ENCODE measurements at places on chromosomes 12 and 14.
A peak's percentile ranks its signal among the peaks of the same experiment; 100 is the strongest.

GRCh38 chr12:46744283-46744682 is 81.5 kb downstream of the SLC38A4 start:
- DNase-seq: no peak

DNA sequence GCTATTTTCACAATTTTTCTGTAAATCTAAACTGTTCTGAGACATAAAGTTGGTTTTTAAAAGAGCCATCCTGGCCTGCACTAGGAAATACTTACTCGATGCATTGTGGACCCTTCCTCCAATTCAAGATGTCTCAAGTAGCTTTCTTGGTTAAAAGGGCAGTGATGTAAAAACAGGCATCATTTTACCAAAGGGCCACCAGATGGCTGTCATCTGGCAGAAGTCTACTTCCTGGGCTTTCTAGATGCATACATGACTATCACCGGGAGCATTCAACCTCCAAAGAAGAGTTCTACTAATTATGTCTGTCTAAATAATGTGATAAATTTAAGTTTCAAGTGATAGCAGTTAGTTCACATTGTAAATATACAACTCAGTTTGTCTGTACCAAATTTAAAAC is 96.8 kb upstream of the FRMD6 start:
- DNase-seq: peak; percentile 45

DNA sequence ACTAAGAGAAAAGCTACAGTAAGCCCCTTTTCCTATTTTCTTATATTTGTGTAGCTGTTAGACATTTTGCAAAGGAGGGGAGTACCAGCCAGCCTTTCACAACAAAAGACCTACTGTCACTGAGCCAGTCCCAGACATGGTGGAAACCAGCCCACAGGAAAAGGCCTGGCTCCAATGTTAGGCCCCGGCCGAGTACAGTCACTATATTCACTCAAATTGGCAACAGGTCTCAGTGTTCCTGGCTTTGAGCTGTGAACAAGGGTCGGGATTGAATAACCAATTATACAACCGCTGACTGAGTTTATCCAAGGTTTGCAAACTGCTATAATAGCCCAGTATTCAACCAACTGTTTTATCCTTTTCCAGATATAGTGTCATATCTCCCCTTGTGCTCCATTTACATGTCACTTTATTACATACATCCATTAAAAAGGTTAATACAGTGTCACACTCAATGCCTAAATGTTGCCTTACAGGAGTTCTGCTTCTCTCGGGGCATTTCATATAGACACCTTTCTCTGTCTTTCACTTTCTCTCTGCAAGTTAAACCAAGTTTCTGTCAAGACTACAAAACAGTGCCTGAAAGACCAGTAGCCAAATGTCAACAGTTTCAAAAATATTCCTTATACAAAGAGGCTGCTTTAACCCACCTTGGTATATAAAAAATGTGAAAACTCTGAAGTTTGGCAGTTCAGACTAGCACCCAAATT is 178.1 kb downstream of the SOX5 start:
- no peak for DNase-seq

DNA sequence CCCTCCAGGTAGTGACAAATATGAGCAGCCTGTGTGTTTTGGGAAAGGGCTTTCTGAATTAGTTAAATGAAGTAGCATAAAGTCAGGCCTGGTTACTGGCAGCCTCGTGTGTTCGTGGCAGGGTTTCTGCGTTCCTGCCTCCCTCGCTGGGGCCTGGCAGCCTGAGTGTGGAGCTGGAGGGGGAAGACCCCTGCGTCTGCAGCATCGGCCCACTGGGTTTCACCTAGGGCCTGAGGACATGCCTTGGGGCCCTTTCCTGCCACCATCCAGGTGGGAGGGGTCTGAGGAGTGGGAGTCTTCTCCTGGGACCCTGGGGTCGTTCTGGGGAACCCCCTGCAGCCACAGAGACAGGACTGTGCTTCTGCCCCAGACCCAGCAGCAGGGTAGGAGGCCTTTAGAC is 20.4 kb upstream of the AMN start:
- no peak for DNase-seq

- DNase-seq: no peak
These were observed 114.4 kb downstream of the PRKCH start for GRCh38 chr14:61435563-61436337.

GRCh38 chr12:88433997-88434703 is 146.1 kb downstream of the KITLG start:
- DNase-seq: no peak

- no peak for DNase-seq
These were observed 57.9 kb downstream of the KDM2B start for GRCh38 chr12:121522971-121523370.

GRCh38 chr14:35938770-35939169 is 112.6 kb downstream of the BRMS1L start:
- no peak for DNase-seq

- no peak for DNase-seq
These were observed 8.1 kb downstream of the CPSF6 start for GRCh38 chr12:69247268-69248018.

DNA sequence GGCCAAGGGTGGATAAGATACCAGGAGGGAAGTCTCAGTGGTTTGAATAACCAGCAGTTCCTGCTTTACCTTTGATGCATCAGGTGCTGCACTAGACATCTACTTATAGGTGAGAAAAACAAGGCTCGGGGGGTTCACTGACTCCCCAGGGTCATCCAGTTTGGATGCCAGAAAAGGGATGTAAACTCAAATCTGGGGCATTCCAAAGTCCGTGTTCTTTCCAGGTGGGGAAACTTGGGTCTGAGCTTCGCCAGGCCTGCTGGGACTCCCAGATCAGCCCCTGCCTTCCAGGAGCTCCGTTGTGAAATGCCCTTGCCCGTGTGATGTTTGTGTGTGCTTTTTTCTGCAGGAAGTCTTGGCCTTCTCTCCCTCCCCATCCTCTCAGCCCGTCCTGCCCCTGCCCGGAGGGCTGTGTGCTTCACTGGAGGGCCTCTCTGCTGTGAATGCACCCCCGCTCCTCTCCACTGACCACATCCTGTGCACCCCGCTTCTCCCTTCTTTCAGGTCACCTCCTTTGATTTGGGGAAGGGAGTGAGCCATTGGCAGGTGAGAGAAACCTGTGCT is 42.1 kb downstream of the TSPAN9 start:
- DNase-seq: no peak

GRCh38 chr14:54396183-54396492 is 669 bp upstream of the CDKN3 start:
- no peak for DNase-seq

DNA sequence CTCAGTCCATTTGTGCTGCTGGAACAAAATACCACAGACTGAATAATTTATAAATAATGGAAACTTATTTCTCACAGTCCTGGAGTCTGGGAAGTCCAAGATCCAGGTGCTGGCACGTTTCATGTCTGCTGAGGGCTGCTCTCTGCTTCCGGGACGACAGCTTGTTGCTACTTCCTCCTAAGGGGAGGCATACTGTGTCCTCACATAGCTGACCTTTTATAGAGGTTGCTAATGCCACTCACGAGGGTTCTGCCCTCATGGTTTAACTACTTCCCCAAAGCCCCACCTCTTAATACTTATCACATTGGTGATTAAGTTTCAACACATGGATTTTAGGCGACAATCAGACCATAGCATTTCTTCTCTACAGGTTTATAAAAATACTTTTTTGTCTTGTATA is 411.1 kb downstream of the NRXN3 start:
- DNase-seq: no peak

- no peak for DNase-seq
These were observed 15.7 kb downstream of the CHPT1 start for GRCh38 chr12:101713059-101713682.

DNA sequence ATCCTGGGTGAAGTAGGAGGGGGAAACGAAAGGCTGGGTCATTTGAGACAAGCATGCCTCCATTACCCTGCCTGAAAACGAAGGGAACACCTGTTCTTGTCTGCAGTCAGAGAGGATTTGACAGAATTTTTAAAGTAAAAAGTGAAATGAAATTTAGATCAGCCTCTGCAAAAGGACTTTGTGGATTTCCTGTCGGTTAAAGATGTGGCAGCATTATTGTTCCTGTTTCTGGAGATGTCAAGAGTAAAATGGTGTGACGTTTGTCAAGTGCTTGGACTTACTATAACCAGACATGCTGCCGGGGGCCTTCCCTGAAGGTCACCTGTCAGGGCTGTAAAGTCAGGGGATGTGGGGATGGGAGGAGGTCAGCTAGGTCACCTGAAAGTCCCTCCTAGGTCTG is 32.0 kb downstream of the NRXN3 start:
- no peak for DNase-seq

- DNase-seq: no peak
These were observed 1312.7 kb upstream of the USP15 start for GRCh38 chr12:60947533-60947932.

DNA sequence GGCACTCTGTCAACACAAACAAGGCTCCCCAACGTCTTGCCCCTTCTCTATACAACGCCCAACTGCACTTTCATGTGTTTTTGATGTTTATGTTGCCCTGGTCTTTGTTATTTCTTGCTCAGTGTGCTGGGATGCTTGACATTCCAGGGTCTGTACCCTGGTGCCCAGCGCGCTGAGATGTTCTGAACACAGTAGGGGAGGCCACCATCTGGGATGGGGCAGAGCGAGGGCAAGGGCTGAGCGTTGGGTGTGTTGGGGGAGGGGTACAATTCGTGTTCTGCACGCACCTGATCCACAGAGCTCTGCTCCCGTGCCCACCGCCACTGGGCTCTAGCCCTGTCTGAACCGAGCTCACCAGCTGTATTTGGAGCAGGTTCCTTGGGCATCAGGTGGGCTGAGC is 52.9 kb downstream of the ISCA2 start:
- DNase-seq: no peak

- DNase-seq: no peak
These were observed 379.3 kb downstream of the NAV3 start for GRCh38 chr12:78209846-78210505.

DNA sequence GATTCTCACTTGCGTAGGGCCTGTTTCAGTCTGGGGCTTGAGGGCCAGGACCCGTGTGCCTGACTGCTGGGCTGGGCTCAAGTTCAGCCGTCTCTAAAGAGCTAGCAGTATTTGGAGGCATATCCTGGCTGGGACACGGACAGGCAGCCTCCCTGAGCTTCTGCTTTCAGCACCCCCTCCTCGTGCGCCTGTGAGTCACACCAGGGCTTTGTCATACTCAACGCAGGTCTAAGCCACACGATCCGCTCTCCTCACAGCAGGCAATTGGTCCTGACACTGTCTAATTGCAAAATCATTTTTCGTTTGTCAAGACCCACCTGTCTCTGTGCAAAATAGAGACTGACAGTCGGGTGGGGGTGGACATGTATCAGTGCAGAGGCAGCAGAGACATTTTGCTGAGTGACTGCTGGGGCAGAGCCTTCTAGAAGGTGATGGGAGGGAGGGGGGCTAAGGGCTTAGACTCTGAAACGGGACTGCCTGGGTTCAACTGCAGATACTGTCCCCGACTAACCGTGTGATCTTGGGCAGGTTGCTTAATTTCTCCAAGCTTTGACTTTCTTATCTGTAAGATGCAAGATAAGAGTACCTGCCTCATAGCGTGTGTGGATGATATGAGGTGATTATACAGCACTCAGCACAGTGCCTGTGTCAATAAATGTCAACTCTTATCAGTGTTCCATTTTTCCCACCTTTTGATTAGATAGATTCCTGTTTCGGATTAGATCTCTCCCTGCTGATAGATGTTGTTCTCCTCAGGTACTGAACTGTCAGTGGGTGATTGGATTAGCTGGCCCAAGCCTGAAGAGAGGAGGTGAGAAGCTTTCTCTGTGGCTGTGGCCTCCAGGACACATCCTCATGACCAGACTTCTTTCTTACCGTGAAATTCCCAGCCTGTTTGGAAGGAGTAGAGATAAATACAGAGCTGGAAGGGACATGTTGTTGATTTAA is 53.1 kb downstream of the KCNA1 start:
- no peak for DNase-seq

DNA sequence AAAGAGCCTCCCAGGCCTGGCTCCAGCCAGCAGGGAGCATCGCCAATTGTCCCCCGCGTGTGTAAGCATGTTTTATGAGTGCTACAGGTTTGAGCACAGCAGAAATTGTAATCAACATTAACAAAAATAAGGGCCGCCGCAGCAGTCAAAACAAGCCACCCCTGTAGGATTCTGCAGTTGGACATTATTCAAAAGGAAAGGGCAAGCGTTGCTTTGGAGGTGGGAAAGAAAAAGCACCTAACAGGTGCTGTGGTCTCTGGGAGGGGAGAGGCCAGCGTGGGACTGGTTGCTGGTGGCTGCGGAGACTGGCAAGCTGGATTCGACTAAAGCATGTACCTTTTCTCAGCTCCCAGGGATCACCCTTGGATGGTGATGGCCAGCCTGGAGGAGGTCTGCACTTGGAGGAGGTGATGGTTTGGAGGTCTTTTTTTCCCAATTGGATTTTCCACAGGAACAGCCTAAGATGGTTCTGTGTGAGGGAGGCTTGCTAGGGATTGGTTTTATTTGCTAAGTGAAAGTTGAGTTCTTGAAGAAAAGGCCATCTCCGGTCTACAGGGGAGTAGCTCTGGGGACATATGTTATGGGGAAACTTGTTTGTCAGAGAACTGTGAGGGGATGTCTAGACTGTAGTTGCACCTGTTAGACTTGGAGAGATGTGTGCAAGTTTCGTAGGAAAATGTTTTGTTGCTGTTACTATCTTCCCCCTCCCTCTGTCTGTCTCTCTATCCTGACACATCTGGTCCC is 2.0 kb downstream of the DYRK2 start:
- no peak for DNase-seq

- no peak for DNase-seq
These were observed 218.6 kb upstream of the SYT1 start for GRCh38 chr12:78645956-78646355.

- no peak for DNase-seq
These were observed 87.4 kb downstream of the SYT1 start for GRCh38 chr12:78951803-78952551.

- peak; percentile 76 for DNase-seq
These were observed 29.4 kb upstream of the STAC3 start for GRCh38 chr12:57280211-57281062.

GRCh38 chr14:69154779-69155178 is 1.9 kb upstream of the DCAF5 start:
- no peak for DNase-seq

DNA sequence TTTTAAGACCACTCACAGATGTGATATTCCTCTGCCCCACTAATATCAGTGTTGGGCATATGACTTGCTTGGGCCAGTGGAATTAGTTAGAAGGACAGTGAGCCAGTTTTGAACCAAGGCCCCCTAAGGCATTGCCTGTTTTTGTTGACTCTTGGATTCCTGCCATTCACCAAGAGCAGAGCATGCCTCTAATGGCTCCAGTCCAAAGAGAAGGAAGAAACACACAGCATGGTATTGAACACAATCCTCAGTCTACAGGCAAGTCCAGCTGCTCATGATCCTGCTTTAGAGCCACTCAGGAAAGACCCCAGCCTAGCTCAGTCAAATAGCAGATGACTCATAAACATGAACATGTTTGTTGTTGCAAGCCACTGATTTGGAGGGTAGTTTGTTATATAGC is 1201.5 kb downstream of the BCL11B start:
- DNase-seq: no peak

DNA sequence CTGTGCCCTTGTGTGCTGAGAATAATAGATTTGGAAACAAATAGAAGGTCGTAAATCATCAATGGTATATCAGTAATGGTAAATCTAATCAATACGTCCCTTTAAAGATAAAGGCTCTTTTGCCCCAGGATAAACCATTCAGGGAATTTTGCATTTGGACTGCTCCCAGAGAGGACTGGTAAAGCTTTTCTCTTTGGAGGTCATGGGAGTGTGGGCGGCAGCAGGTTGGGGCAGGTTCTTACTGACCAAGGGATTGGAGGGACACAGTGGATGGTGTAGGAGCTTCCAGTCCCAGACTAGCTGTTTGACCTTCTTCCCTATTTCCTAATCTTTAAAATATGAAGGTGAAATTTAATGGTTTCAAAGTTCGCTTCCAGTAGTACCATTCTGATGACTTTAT is 87.8 kb upstream of the NTF3 start:
- no peak for DNase-seq
